ENCODE measurements at places on chromosomes 1 and 21.

DNA sequence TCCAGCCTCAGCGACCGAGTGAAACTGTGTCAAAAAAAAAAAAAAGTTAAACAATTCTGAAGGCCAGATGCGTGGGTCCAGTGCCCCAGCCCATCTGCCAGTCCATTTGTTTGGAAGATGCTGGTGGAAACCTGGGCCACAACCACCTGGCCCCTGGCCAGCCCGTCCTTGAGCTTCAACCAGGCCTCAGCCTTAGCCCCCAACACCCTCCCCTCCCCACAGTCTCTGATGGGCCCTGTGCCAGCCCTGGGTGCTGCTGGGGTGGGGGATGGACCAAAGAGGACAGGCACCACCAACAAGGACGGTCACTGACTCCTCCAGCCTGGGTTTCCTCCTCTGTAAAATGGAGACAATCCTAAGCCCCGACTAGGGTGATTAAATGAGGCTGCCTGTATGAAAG, 19.6 kb upstream of the PLEKHG5 start:
- DNase-seq: no peak

DNA sequence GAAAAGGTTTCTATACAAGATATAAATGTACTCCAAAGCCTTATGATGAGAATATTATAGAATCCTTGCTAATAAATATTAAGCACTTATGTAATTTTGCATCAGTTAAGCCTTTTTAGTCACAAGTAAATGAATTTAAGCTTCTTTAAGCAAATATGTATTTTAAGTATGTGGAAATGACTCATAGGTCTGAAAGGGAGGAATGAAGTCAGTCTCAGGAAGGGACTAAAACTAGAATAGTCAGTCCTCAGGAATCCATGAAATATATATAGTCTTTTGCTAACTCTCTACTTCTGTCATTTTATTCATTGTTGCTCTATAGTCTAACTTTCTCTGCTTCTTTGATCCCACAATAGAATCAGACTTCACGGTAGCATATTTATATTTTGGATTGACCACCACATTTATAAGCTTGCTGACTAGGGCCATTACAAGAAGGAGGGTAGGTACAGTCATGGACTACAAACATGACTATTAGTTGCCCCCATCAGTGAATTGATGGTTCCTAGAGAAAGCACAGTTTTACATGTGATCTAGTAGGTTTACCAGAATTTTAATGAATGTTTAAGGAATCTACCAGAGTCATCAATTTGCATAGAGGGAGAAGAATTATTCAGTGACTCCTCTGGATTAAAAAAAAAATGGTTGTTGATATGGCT, 20.2 kb upstream of the RABGGTB start:
- DNase-seq: no peak

- no peak for DNase-seq
These were observed 31.0 kb downstream of the TGFBR3 start for GRCh38 chr1:91854852-91855534.

GRCh38 chr1:21562896-21563295, 53.7 kb downstream of the ALPL start:
- DNase-seq: no peak

DNA sequence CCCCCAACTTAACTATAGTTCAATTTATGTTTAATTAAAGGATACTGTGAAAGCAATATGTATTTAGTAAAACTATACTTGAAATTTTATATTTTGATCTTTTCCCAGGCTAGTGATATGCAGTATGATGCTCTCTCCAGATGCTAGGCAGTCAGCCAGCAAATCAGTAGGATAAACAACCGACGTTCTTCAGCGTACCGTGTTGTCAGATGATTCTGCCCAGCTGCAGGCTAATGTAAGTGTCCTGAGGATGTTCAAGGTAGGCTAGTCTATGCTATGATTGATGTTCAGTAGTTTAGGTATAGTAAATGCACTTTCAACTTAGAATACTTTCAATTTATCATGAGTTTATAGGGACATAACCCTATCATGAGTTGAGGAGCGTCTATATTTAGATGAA, 762.6 kb downstream of the MRPL39 start:
- no peak for DNase-seq

All from GM12864 (cell line).